Ovary (tissue), 10 donors: ENCODE measurements at places on chromosomes 1 and 21. TPM values are rescaled to one million over a fixed set of nuclear protein-coding genes. Genes with fewer than 3 reads are reported as not detected.
A peak's percentile ranks its signal among the peaks of the same experiment; 100 is the strongest.

GRCh38 chr1:209355415-209355814 lies 228.1 kb upstream of the CAMK1G start:
- no peak for DNase-seq

Gene SIM2
- 0.11 TPM for total RNA-seq

Gene FBXO2
- 2.7 TPM for total RNA-seq

- no peak for DNase-seq
These were observed 19.1 kb downstream of the NME7 start for GRCh38 chr1:169348383-169349036.

GRCh38 chr21:45281411-45282282 lies 6.0 kb downstream of the POFUT2 start:
- peak; percentile 7 for DNase-seq
